ACHN (cell line): ENCODE measurements at places on chromosomes 2 and 18.

- DNase-seq, result no peak
These were observed 136.7 kb upstream of the CXCR4 start for GRCh38 chr2:136254681-136255080.

DNA sequence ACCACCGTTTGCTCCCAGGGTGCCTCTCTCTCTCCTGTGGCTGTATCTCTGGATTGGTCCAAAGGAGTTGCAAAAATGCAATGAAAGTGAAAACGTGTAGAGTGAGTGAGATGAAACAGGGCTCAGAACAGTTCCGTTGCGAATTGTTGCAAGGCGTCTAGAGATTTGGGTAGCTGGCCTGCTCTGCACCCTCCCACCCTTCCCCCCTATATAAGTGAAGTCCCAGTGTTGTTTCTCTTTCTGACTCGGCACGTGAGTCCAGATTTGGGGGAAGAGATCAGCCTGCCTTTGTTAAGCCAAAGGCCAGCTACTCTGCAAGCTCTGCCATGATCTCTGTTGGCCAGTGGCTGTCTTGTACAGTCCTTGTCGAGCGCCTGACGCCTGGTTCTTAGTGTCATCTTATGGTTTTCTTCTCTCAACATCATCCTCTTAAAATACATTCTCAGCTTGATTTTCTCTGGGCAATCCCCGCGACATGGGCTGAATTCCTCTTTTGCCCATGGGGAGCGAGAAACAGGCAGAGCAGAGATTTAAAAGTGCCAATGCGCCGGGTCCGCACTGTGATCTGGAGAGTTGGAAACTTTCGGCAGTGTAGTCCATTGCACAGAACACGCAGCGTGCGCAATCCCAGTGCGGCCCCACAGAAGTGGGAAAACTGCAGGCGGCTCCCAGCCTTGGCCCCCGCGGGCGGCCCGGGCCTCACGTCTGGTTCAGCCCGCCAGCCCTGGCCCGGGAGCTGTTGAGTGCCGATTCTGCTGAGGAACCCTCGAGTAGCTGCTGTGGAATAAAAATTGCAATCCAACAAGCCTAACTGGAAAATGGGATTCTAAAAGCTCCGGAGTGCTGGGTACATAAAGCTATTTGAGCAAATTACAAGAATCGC is 9.3 kb downstream of the MEIS1 start:
- no peak for DNase-seq

- DNase-seq, result peak; percentile 82
These were observed at the start of gene AP1S3 for GRCh38 chr2:223837287-223838061. AP1S3 (minus strand) TSS chr2:223837582; CDS start chr2:223837450, 132 bp downstream.

GRCh38 chr2:73896362-73897239 is 3.8 kb downstream of the ACTG2 start:
- peak; percentile 12 for DNase-seq

GRCh38 chr2:227623226-227623625 is 5.9 kb downstream of the SCYGR4 start:
- peak; percentile 39 for DNase-seq

DNA sequence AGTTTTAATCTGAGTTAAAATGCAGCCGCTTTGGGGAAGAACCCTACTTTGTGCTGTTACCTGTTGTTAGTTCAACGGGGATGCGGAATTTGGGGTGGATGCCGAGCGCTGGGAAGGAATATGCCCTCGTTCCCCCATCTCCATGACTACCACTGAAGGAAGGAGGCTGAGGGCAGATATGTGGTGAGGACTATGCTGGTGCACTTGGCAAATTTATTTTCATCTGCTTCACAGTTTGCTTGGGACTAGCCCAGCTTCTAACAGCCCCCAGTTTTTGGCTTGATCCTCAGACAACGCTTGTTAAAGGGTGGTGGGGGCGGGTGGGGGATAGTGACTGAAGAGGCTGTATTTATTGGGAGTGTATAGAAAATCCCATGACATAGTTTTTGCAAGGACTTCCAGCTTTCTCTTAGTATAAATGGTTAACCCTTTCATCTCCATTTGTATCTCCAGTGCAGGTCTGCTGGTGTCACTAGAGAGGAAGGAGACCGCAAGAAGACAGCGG is 100.8 kb downstream of the COLEC12 start:
- DNase-seq, result no peak

GRCh38 chr2:118097657-118098056 is 9.4 kb downstream of the INSIG2 start:
- no peak for DNase-seq

GRCh38 chr18:2636126-2636631 is 19.3 kb upstream of the SMCHD1 start:
- no peak for DNase-seq
